ENCODE measurements at places on chromosomes 2 and 18.

GRCh38 chr2:160491911-160492371, 1.7 kb downstream of the RBMS1 start:
- DNase-seq = no peak

DNA sequence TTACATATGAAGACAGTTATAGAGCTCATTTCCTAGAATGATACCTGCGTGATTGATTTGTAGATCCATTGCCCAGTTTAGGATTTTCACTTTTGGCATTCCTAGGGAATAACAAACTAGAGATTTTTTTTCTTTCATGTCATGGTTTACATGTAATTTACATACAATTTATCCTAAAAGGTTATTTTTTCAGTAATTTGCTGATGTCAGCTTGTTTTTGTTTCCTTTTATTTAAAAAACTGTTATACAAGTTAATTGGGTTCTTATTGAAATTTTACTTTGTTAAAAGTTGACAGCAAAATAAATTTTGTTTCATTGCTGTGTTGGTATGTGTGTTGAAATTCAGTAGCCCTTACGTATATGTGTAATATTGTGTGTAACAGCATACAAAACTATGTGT, 23.4 kb downstream of the MTX2 start:
- no peak for DNase-seq

- DNase-seq = no peak
Measured at GRCh38 chr18:58033216-58033615, 10.8 kb upstream of the NEDD4L start.

GRCh38 chr2:177106212-177106611, 106.4 kb upstream of the HNRNPA3 start:
- DNase-seq = no peak

- DNase-seq = no peak
Measured at GRCh38 chr2:174027956-174028355, 62.8 kb upstream of the SP3 start.

DNA sequence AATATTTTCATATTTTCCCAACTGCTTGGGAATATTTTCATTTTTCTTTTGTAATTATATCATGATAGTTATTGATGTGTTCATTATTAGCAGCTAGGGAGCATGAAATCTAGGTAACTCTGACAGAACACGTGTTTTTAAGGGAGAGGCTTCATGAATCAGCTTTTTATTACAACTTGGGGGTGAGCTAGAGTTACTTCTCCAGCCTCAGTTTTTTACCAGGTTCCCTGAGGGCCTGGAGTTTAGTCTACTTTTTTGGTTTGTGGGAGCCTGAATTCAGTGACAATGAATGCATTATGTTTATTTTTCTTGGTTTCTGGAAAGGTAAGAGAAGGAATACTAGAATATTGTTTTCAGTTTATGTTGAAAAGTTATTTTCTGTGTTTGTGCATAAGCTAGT, 18.0 kb downstream of the NAB1 start:
- DNase-seq = no peak

DNA sequence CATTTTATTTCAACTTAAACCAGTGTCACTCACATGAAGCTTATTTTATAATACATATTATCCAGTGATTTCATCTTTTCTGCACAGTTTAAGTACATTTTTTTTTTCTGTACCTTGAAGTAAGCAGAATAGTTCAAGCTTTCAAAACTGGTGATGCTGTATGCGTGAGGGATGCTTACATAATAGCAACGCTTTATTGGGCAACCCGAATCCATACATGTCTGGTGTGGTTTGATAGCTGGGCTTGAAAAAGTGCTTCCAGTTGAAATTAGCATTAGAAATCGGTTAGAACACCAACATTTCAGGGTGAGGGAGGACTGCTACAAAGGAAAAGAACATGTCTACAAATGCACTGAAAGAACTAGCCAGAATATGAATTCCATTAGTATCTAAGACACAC, 117.4 kb downstream of the MBP start:
- no peak for DNase-seq

DNA sequence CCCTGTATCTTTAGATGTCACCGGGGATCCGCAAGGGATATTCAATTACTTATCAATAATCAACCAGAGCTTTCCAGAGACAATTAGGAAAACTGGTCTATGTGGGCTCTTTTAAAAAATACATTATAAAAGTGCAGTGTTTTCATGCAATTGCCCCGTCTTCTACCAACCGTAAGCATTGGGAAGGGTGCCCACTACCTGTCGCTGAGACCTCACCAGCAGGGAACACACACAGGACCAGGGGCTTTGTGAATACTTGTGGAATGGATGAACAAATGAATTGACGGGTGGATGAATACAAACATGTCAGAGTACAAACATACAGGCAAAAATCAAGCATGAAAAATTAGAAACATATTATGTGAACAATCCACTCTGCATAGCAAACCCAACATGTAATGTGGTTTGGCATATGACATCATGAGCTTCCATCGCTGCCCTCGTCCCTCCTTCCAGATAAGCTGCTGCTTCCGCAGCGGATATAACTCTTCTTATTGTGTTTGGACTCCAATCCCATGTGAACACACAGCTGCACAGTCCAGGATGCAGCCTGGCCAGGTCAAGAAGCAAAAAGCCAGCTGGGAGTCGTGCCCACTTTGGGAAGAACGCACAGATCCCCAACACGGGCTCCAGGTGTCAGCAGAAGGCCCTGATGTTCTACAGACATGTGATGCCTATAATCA, 5.3 kb downstream of the FHL2 start:
- DNase-seq = no peak

- no peak for DNase-seq
Measured at GRCh38 chr2:163669506-163669905, 66.3 kb downstream of the FIGN start.

DNA sequence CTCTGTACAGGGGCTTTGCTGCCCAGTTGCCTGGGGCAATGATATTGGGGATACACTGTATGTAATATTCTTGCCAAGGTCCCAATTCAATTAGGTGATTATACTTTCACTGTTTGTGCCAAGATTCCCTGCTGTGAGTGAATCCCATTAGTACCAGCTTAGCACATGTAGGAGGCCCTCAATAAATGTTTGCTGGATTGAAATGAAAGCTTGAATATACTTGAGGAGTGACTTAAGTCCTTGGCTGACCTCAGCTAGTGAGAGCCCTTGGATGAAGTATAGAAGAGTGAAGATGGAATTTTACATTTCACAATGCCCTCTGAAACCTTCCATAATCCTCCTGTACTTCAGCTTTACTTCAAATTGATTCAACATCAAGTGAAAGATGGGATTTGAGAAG, 102.9 kb downstream of the GATA6 start:
- DNase-seq = no peak

DNA sequence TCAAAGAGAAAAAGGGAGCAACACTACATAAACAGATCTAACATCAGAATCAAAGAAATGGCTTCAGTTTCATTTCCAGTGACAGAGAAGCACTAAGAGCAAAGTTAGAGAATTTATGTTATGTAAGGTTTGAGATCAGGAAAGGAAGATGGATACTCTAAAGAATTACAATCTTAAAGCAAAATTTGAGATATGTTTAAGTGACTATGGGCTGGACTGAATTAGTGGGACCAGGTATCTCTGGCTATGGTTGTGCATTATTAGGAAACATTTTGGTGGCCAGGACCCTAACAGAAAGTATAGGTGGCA, 208.2 kb downstream of the CCDC178 start:
- no peak for DNase-seq

GRCh38 chr2:6446938-6447608, 418.6 kb downstream of the CMPK2 start:
- DNase-seq = no peak

DNA sequence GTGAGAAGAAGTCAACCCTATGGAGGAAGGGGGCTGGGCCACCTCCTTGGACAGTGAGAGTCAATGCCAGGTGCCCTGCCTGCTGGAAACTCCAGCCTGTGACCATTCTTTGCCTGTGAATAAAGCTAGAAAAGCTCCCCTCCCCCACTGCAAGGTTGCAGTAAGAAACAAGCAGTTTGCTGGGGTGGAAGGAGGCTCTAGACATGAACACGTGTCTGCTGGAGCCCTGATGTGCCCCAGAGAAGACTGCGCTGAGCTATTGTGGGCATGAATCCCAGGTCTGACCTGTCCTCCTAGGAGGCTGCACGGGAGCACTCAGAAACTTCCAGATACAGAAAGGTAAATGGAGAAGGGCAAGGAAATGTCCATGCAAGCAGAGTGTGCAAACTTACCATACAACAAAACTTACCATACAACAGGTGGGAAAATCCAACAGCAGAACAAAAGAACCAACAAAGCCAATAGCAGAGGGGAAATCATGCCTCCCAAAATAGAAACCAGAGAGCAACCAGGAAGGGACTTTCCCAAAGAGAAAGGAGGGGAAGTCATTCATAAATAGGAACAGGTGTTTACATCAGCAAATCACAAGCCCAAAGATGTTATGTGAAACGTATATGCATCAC, 278.7 kb downstream of the BCL2 start:
- no peak for DNase-seq

DNA sequence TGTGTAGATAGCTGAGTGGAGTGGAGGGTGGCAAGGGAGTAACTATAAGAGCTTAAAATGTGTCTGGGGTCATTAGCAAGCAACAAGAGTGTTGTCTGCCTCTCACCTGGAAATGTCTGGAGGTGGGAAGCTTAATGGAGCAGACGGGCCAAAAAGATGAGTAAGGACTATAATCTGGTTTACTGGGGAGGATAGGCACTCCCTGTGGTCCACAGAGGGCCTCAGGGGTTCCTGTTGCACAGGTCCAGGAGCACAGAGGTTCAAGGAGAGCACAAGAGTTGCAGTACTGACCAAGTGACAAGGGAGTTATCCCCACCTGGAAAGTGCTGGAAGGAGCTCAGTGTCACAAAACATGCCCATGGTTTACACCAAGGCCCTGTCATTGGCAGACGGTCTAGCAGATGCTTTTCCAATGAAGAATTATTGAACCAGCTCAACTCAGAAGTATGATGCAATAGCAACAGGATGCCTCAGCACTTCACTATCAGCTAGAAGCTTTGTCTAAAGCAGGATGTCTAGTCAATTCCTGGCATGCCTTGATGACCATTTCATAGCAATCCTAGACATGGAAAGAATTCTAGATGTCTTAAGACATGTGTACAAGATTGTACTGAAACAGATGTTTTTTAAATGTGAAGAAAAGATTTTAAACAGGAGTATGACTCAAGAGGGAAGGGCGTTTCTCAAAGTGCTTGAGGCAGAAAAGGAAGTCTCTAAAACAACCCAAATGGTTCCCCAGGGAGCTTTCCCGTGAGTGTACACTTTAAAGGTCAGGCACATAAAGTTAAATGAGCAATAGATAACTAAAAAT, 62.9 kb upstream of the SERPINE2 start:
- DNase-seq = no peak

- no peak for DNase-seq
Measured at GRCh38 chr2:179455172-179455524, 190.5 kb upstream of the SESTD1 start.

DNA sequence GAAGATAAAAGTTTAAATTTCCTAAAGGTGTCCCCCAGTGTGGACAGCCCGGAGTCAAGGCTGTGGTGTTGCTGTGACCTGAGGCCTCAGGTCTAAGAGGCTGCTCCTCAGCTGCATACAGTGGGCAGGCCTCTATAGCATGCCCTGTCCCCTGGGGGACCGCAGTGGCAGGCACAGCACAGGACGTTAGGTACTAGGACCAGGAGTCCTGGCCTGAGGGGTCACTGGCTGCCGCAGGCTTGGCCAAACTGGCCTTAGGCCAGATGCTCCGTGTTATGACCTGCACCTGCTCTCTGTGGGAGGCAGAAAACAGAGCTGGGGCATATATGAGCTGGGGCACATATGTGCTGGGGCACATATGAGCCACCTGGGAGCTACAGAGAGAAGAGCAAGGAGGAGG, 21.2 kb upstream of the MAL start:
- DNase-seq = no peak

DNA sequence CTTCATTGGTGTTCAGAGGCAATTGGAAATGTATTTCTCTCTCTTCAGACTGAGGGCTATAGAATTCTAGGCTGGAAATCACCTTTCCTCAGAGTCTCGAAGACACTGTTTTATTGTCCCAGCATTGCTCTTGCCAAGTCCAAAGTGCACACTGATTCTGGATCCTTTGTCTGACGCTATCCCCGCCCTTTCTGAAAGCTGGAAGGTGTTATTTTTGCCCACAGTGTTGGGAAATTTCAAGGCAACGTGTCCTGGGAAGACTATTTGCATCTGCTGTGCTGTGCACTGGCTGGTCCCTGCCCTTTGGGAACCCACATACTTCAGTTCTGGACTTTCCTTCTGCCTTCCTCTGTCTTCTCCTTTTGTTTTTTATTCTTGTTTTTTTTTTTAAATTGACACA, 190.8 kb downstream of the SH3BP4 start:
- no peak for DNase-seq

DNA sequence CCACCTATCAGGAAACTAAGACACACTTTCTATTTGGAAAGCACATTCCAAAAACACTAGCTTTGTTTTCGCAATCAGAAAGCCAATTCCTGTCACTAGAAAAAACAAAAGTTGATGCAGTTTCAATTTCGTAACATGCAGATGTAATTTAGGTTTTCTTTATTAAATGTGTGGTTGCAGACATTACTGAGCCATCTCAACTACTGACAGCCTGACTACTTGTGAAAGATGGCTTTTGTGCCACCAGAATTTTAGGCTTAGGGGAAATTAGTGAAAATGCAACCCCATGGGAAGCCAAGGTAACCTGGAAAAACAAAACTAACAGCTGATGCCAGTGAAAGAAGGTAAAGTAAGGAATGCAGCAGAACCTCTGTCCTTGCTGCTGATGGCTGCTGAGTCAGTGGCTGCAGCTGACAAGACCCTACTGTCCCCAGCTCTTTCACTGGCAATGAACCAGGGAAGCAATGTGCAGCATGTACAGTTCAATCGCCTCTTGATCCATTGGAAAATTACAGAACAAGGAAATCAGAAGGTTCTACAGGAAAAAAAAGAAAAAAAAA, 34.9 kb downstream of the FEZ2 start:
- peak; percentile 21 for DNase-seq

DNA sequence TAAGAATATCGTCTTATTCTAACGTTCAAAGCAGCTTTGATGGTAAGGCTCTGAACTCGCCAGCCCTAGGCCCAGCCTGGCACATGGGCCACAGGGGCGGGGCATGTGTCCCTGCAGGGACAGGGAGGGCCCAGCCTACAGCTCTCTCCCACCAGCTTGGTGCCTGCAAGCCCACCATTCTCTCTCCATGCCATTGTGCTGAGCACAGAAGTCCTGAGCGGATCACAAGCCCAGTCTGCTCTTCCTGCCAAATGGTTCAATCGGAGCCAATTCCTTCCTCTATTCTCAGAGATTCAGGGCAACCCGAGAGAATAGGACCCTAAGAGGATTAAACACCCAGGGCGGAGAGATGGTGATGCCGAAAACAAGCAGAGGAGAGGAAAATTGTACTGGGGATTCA, 50.3 kb upstream of the APCDD1 start:
- DNase-seq = no peak

DNA sequence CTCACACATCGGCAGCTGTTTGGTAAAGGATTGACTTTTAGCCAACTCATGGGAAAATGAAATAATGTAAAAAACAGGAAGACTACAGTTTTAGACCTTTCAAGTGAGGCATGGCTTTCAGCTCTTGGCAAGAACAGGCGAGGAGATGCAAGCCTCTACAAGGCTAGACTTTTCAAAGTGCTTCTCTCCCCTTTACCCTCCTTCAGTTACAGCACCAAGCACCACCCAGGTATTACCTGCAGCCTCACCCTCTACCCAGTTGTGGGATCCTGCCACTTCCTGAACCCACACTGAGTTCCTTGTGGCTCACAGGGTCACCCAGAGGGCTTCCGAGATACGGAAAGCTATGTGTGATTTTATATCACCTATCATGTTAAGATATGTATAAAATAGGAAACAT, 14.7 kb downstream of the UGT1A10 start:
- no peak for DNase-seq

Measured in nucleus accumbens (tissue), 56 donors.